ENCODE measurements at places on chromosomes 11 and 22.

DNA sequence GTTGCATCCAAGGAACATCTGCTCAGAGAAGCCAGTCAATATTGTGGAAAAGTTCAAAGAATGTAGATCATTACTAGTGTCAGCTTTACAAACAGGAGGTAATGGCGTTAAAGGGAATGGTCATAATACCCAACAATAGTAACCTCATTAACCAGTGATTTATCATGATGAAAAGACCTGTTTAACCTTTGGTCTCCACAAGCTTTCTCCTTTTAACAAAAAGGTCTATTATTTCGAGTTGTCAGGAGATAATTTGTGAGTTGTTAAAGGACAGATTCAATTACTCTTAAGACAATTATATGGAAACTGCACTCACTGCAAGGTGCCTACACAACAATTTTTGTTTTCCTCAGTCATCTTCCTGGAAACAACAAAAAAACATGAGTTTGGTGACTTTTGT is 73.8 kb upstream of the HTATIP2 start:
- no peak for DNase-seq

GRCh38 chr11:120403966-120404365 is 67.8 kb downstream of the ARHGEF12 start:
- no peak for DNase-seq

- DNase-seq, result no peak
Observed at GRCh38 chr11:8239536-8240228, 24.0 kb downstream of the LMO1 start.

GRCh38 chr11:117511483-117511930 is 183.9 kb downstream of the CEP164 start:
- no peak for DNase-seq

- DNase-seq, result no peak
Observed at GRCh38 chr22:36086629-36087254, 58.1 kb upstream of the RBFOX2 start.

DNA sequence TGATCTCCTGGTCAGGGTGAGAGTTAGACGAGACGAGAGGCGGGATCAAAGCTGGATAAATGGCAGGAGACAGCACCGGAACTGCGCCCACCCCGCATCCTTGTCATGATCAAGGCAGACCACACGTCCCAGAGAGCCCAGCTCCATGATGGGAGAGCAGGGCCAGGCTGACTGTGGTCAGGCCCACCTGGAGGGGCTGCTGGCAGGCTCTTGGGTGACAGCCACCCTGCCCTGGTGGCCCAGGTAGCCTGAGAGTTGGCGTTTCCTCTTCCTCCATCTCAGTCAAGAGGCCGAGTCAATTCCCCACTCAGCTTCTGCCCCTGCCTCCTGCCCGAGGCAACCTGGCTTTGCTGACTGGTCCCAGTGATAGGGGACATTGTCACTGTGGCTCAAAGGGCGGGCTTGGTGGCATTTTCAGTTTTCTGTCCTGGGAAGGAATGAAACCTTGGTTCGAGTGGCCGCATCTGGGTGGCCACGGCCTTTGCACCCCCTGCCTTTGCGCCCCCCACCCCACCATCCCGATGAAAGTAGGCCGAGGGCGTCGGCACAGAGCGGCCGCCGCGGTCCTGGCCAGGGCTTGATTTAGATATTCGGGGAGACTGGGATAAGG is 60.8 kb upstream of the PPARA start:
- DNase-seq, result peak; percentile 57

GRCh38 chr22:22178992-22179391 is 65.6 kb upstream of the VPREB1 start:
- DNase-seq, result no peak

GRCh38 chr11:57440744-57441414 is 14.0 kb upstream of the SLC43A3 start:
- no peak for DNase-seq

GRCh38 chr22:29647954-29648737 is 44.7 kb downstream of the NF2 start:
- DNase-seq, result no peak

DNA sequence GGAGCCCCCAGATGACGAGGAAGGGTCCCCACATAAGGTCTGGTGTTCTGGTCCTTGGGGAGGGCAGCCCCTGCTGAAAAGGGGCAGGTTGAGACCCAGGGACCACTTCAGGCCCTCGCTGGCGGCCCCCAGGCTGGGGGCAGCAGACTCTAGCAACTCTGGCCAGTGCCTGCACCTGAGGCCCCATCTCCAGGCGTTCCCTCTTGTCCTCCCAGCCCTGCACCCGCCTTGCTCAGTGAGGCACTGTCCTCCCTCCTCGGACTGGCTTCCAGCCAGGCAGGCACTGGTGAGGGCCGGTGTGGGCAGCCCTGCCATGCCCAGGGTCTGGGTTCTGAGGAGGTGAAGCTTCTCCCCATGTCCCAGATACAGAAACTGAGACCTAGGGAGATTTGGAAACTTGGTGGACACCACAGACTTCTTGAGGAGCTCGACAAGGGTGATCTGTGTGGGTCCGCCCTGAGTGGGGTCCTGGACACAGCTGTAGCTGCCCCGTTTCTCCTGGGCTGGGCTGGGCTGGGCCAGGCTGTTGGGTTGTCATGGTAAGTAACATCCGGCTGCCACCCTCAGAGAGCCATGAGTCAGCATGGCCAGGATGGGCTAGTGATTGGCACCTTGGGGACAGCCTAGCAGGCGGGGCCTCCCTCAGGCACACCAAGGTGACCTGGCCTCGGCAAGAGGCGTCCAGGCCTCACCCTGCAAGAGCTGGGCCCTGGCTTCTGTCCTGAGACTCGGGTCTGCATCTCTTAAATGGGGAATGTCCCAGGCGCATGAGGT is 11.1 kb upstream of the PHLDA2 start:
- peak; percentile 77 for DNase-seq

DNA sequence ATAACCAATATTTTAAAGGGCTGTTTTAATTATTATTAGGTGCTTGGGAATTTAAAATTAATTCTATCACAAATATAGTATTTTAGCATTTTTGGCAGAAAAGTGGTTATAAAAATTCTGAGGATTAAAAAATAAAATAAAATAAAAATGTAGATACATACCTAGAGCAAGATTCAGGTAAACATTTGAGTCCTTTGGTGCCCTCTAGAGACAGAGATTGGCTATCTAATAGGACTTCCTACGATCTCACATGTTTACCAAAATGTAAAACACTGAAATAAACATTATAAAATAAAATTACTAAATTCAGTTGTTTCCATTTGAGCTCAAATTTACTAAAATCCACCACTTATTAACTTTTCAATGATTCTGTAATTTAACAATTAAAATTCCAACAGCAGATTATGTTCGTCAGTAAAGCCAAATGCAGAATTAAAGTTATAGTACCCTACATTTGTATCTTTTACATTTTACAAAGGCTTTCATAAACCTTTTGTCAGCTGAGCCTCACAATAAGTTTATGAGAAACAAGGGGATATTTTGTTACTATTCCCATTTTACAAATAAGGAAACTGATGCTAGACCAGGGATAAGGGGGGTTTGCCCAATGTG is 27.7 kb downstream of the SLC36A4 start:
- DNase-seq, result no peak

DNA sequence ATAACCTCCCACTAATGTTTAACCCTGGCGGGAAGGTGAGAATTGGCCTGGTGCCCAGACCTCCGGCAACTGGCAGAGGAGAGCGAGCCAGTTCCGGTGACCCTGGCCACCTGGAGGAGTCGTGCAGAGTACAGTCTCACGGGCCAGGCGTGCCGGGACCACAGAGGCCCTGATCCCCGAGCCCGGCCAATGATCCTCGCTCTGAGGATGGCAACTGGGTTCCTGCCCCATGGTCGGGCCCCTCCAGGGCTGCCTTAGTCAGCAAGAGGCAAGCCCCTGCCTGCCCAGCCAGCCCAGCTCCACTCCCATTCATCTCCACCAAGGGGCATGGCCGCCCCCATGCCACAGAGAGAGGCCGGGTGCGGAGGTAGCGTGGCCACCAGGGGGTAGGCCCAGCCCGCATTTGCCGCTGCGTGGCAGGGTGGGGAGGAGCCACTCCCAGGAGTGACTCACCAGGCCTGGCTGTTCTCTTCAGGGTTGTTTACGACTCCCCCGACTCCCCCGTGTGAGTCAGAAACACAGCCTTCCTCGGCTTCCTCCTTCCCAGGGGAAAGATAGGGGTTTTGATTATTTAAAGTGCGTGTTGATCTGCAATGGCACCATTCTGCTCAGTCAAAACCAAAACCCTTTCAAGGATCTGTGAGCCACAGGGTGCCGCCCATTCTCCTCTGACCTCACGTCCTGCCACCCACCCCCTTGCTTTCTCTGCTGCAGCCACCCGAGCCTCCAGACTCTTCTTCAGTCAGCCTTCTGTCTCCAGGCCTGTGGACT is at the start of gene SLC25A45:
SLC25A45 (minus strand) TSS at position 614 of the 771 bp plus-strand sequence. CDS start 695 bp downstream, outside the sequence.
- peak; percentile 99 for DNase-seq

DNA sequence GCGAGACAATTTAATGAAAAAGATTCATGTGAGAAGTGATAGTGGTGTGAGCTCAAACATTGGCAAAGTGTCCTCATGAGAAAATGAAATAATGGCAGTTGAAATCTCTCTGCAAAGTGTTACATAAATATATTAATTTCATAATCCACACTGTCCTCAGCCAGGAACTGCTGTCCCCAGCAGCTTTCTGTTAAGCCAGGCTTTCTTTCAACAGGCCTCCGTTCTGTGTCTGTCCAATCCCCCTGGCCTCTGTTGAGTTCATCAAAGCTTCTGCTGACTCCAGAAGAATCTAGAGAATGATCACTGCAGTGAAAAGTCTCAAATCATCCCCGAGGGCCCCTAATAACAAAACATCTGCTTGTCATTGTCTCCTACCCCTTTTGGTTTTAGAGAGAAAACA is 10.0 kb upstream of the ASCC2 start:
- DNase-seq, result no peak

GRCh38 chr11:128928400-128928799 is 14.3 kb downstream of the TP53AIP1 start:
- DNase-seq, result no peak

GRCh38 chr11:103441021-103441420 is 331.8 kb downstream of the DYNC2H1 start:
- DNase-seq, result no peak

DNA sequence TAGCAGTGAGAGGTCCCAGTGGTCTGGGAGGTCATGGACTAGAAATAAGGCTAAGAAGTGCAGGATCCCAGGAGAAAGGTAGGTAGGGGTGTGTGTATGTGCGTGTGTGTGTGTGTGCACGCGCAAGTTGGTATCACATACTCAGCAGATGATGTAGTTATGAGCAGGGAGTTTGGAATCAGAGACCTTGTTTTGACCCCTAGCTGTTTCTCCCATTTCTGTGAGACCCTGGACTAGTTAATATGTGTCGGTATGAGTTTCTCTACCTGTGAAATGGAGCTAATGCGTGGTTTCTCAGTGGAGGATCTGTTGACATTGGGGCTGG is 1.3 kb downstream of the SERPING1 start:
- no peak for DNase-seq

GRCh38 chr22:37196539-37197450 is 8.7 kb upstream of the C1QTNF6 start:
- peak; percentile 72 for DNase-seq
